ENCODE measurements at places on chromosomes 16 and 17.

- no peak for DNase-seq
Observed at GRCh38 chr16:29983420-29984136, 9.9 kb downstream of the TAOK2 start.

DNA sequence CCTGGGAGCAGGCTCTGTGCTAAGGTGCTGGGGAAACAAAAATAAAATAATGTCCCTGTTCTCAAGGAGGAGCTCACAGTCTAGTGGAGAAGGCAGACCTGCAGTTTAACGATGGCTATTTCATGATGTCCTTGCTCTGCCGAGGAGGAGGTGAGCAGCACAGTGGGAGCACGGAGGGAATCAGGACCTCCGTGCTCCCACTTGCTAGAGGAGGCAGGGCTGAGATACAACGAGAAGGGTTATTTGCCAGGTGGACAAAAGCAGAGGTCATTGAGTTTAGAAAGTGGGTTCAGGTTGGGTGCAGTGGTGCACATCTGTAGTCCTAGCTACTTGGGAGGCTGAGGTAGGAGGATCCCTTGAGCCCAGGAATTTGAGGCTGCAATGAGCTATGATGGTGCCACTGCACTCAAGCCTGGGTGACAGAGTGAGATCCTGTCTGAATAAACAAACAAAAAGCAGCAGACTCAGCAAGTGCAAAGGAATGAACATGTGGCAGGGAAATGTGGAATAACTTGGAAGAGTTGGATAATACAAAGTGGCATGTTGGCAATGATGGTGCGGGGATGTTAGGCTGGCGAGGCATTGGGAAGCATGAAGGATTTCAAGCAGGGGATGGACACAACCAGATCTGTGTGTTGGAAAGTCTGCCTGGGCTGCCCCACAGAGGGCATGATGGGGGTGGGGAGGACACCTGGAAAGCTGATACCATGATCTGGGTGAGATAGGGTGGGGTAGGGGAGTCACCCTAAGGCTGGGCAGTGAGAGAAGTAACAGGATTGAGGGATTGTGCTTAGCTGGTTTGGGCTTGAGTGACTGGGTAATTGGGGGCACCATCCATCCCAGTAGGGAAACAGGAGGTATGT is 12.8 kb upstream of the TNS4 start:
- no peak for DNase-seq

DNA sequence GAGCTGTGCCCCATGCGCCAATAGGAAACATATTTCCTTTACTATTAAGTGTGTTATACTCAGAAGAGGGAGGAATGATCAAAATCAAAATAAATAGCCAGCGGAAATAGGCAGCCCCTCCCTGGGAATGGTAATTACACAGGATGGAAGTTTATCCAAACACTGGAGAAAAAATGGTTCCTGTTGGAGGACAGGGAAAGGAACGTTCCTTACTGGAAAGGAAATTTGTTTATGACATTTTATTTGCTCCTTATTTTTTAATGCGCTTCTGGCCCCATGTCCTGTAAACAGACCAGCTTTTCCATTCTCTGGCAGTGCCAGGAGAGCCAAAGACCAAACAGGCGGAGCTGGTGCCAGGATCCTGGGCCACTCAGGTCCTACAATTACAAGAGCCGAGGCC is 273.7 kb downstream of the SOX9 start:
- DNase-seq = no peak

DNA sequence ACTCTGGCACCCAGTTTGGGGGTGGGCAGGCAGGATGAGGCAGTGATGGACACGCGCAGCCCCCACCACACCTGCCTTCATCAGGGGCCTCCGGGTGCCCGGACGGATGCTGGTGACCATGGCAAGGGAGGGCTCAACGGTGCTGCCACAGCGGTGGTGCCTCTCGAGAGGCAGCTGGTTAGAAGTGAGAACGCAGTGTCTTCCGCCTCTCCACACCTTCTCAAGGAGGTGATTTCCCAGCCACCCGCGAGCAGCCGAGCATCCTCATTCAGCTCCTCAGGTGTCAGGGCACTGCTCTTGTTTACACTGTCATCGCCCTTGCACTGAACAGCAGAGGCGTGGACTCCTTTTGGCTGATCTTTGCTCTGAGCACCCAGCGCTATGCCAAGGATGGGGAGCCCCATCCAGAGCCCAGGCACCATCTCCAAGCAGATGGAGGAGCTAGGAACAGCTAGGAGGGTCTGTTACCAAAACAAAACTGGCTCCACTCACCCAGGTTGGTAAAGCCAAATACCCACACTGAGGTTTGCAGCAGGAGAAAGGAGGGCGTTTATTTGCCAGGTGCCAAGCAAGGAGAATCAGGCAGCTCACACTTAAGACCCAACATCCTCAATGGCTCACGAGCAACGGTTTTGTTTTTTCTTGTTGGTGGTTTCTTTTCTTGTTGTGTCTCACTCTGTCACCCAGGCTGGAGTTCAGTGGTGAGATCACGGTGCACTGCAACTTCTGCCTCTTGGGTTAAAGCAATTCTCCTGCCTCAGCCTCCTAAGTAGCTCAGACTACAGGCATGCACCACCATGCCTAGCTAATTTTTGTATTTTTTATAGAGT is 174.3 kb upstream of the TNRC6C start:
- DNase-seq = peak; percentile 62

GRCh38 chr16:66372078-66372897 is 5.8 kb downstream of the CDH5 start:
- no peak for DNase-seq

DNA sequence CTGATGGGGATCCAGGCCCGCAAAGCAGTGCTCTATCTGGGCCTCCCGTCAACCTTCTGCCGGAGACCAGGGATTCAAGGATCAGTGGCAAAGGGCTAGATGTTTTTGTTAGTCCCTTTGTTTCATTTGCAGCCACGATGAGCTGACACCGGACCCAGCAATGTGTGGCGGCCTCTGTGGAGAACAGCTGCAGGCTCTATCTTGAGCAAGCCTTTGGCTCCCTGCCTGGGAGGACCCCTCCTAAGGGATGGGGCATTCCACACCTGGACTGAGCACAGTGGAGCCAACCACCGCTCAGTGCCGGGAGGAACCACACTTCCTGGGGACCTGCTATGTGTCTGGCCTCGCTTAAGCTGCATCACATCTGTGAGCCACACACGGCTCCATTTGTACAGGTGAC is 215.8 kb downstream of the RBFOX3 start:
- DNase-seq = no peak

GRCh38 chr16:29986231-29986630 is 9.2 kb downstream of the HIRIP3 start:
- DNase-seq = no peak

- no peak for DNase-seq
Observed at GRCh38 chr17:30212750-30213149, 22.7 kb downstream of the SLC6A4 start.

- DNase-seq = no peak
Observed at GRCh38 chr16:89922884-89923639, at the start of gene TUBB3. Gene TUBB3, plus strand, starts transcription at chr16:89923342. Its CDS starts 60 bp downstream, at chr16:89923402.

DNA sequence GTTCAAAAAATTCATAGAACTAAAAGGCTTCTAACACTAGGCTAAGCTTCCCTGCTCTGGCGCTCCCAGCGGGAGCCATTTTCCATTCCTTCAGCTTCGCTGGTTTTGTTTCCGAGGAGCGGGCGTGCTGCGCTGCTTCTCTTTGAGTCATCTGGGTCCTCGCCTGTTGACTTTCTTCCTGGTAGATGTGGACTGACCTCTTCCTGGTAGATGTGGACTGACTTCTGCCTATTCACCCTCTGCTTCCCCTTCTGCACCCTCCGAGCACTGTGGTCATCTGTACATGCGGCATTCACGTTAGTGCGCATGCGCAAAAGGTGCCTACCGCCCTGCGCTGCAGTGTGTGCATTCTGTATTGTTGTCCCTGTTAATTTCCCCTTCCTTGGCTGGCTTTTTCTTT is 40.8 kb upstream of the SEC14L1 start:
- no peak for DNase-seq

- DNase-seq = no peak
Observed at GRCh38 chr16:53576210-53576609, 73.2 kb upstream of the AKTIP start.

DNA sequence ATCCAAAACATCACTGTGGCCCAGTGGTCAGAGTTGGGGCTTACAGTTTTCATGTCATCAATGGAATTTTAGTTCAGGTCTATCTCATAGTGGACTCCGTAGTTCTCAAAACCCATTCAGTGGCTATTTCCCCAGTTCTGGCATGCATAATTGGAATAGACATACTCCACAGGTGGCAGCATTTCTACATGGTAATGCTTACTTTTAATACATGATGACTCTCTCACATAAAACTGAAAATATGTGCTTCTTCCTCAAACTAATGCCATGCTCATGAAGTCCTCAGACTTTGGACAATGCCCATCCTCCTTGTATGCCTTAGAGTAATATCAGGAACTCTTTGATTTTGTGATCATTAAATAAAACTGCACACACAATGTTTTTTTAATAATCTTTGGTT is 857.4 kb upstream of the GOT2 start:
- DNase-seq = no peak

DNA sequence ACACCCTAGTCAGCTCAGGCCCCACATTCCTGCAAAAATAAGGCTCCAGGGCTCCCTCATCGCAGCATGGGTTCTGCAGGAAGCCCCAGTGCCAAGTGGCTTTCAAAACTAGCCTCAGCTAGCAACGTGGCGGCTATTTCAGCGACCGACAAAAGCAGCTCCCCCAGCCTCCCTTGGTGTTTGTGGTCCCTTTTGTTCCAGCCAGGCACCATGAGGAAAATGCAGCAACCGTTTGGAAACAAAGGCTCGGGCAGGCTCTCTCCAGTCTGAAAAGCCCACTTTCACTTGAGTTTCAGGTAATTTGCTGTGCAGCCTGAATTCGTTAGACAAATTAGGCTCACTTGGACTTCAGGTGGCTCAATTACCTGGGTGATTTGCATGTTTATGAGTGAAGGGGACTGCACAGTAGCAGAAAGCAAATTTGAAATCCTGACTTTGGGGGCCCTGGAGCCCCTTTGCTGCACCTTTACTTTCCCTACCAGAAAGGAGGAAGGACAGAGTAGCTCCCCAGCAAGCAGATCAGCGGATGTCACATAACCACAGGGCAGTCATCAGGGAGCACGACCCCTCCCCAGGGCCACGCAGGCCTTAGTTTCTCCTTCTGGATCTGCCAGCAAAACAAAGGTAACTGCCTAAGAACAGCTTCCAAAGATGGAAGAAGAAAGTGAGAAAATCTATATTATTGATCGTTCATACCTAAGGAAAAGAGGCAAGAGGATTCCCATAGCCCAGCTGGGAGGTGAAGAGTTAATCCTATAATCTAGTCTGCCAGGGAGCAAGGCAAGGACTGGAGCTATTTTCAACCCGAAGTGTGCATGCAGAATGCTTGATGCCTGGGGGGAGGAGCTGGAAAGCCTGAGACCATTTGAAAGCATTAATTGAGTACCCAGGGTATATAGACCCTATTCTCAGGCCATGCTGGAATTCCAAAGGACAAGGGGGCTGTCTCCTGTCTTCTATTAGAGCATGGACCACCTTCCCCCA is 143.1 kb upstream of the SDK2 start:
- no peak for DNase-seq

DNA sequence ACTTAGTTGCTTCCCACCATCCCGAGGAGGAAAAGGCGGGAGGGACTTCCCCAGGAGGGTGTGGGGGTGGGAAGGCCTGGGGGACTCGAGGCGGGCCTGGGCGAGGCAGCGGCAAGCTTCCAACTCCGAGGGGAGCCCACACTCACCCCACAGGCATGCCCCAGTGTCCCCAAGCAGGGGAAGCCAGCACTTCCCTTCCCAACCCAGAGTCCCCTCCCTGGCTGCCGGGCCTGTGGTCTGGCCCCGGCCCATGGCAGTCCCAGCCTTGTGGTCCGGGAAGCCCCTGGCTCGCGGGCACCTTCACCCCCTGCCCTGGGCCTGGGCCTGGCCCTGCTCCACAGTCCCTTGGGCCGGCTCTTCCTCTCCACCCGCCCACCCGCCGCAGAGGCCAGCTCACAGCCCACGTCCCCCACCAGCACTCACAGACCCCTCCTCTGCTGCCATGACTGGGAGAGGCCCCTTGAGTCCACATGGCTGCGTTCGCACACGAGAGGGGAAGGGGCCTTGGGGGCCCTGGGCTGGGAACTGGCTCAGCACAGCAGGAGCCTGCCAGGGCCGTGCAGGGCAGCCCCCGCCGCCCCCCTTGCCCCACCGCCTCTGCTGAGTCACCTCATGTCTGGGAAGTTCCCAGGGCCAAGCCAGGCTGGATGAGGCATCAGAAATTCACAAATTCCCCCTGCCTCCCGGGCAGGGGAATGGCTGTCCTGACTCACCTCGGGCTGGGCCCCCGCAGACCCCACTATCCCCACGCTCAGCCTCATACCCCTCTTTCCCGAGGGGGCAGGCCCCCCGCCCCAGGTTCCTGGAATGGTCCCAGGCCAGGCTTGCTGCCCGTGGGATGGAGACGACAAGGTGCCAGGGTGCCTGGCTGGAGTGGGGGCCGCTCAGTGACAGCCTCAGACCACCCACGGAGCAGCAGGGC is 27.8 kb downstream of the BAHCC1 start:
- DNase-seq = no peak

- no peak for DNase-seq
Observed at GRCh38 chr16:88911136-88911945, 44.9 kb upstream of the PABPN1L start.

DNA sequence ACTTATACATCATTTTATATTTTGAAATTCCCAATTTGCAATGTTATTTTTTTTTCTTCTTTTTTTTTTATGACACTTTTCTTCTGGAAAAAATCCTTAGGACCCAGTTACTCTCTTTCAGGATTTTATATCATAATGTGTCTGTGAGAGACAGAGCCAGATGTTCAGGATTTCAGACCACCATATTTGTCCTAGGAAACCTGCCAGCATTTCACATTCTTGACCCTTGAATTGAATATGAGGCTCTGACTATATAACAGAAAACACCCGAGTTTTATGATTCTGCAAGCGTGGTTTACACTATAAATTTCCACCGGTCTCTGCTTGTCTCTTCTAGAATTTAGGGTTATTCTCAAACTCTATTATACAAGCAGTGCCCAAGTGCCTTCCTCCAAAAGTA is 621.0 kb downstream of the WWOX start:
- no peak for DNase-seq

GRCh38 chr17:17060930-17061329 is 18.7 kb downstream of the MPRIP start:
- DNase-seq = no peak

DNA sequence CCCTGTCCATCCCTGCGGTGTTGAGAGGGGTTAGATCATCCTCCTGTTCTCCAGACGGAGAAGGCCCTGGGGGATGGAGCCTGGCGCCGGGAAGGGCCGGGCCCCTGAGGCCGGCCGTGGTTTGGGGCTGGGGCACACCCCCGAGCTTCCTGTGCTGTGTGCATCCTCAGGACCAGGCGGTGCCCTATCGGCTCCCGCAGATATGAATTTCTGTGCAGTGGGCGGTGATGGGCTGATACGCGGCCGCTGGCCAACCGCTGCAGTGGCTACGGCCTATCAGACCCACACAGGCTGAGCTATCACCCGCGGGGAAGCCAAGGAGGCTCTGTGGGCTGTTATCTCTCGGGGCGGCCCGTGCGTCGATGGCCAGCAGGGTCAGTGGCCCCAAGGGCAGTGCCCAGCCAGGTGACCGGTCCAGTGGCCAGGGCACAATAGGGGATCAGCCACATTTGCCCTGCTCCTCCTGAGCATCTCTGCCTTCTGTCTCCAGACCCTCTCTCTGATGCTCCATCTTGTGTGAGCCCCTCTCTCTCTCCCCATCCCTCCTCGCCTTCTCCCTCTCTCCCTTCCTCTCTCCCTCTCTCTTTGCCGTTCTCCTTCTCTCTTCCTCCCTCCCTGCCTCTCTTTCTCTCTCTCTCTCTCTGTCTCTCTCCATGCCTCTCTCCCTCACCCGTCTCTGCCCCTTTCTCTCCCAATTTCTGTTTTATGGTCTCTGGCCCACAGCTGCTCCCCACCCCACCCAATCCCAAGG is 38.7 kb downstream of the ZFPM1 start:
- no peak for DNase-seq

Data from T follicular helper cell (primary cell).